Stimulated activated CD4-positive, alpha-beta T cell treated with anti-CD3 and anti-CD28 coated beads, Interleukin-12 subunit alpha, Interleukin-12 subunit beta, amount 100 ng/mL, for 24 hours (primary cell): ENCODE measurements at places on chromosomes 13 and 19.

GRCh38 chr13:53301449-53301848 lies 272.8 kb downstream of the OLFM4 start:
- DNase-seq = no peak

- no peak for DNase-seq
Measured at GRCh38 chr19:23526302-23526701, 131.0 kb upstream of the ZNF91 start.

GRCh38 chr19:44113784-44114390 lies 688 bp downstream of the ZNF225 start:
- no peak for DNase-seq

DNA sequence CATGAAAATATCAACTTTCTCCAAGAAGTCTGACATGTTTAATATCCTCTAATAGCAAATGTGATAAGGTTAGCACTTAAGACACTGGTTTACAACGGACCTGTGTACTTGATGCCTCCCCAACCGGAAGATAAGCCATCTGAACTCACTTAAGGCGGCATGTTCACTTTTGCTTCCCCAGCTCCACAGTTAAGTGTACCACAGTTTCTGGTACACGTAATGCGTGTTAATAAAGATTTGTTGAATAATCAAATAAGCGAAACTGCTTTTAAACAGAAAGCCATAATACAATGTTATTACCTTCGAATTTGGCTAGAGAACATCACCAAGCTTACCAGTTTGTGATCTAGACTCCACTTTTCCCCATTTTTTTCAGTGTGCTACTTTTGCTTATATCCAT lies 1.4 kb upstream of the PAN3 start:
- no peak for DNase-seq

DNA sequence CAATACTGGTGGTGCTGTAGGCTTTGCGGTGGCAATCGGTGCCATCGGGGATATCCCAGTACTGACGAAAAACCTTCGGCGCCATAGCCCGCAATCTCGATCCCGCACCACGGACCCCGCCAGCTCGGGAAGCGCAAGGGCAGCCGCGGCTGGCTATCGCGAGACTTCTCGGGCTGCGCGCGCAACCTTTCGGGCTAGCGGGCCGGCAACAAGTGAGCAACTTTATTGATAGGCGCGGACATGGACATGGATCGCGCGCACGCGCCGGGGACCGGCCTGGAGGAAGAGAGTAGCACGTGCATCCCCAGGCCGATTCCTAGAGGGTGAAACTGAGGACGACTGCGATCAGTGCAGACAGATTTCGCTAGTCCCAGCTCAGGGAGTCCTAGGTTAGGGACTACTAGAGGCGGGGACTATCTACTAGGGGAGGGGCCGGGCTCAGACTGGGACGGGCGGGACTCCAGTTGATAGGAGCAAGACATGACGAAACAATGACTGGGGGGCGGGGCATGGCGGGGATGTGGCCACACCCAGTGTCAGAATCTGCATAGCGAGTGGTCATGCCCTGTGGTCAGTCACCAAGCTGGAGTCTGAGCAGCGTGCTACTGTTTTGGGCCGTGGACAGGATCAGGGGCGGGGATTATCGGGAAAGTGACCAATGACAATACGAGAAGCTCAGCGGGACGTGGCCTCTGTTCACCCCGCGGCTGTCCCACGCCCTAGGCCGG lies at the start of gene NDUFA11:
Gene NDUFA11, minus strand, starts transcription at position 167 of the 728 bp plus-strand sequence. Its CDS starts 82 bp downstream, at position 85.
- DNase-seq = peak; percentile 94

- DNase-seq = no peak
Measured at GRCh38 chr13:76019421-76020044, 383.4 kb downstream of the LMO7 start.

DNA sequence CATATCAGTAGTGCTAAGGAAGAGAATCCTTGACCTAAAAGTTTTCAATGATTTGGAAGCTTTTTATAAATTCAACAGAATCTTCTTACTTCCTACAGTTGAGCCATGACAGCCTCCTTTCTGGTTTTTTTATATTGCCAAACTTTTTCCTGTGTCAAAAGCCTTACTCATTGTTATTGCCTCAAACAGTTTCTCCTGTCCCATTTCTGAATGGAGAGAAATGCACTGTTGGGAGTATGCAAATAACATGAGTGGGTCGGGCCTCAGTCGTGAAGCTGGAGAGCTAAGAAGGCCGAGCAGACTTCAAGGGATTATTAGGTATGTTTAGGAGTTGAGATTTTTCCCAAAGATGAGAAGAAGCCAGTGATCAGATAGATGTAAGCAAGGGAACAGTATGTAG lies 766.4 kb upstream of the KLHL1 start:
- DNase-seq = no peak

DNA sequence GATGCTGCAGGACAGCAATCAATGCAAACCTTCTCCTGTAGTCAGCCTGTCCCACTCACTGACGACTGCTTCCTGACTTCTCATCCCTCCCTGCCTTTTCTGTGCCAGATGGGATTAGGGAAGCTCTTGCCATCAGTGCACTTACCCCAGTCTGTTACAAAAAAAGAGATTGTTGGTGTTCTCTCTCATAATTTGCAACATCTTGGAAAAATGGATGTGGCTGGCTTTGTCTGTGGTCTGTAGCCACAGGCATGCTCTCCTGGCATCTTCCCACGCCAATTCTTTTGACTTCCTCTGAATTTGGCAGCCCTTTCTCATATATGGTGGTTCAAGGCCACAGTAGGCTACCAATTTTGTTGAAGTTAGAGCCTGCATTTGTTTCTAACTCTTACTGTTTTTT lies 11.6 kb upstream of the HTR2A start:
- no peak for DNase-seq

GRCh38 chr19:35868172-35868822 lies at the start of gene APLP1:
TSS of gene APLP1 (plus strand) at chr19:35868574. CDS start at chr19:35868637, 63 bp downstream.
- DNase-seq = peak; percentile 47

DNA sequence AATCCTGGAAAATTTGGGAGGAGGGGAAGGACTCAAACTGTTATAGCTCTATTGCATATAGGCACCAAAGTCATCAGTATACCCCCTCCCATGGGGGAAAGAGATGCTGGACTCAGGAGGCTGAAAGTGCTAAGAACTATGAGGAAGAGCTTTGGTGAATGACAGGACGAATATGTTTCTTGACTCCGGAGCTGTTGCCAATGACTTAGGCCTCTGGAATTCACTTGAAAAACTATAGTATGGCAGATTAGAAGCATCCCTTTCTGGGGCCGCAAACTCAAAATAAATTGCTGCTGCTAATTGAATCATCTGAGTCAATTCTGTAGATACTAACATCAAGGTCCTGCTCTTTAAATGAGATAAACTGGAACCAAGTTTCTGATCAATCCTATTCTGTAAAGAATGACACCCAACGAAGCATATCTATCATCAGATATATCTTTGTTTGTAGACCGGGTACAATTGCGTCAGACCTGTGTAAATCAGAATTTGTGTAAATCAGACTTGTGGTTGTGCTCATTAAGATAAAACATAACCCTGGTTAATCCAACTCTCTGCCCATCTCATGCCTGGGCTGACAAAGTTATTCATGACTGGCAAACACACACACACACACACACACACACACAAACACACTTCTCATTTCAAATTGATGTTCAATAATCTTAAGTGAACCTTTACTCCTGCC lies 1793.8 kb upstream of the PCDH20 start:
- DNase-seq = no peak

GRCh38 chr19:19232261-19232721 lies 20.5 kb downstream of the NCAN start:
- no peak for DNase-seq

- DNase-seq = no peak
Measured at GRCh38 chr13:102838982-102839381, 6.8 kb upstream of the ERCC5 start.

DNA sequence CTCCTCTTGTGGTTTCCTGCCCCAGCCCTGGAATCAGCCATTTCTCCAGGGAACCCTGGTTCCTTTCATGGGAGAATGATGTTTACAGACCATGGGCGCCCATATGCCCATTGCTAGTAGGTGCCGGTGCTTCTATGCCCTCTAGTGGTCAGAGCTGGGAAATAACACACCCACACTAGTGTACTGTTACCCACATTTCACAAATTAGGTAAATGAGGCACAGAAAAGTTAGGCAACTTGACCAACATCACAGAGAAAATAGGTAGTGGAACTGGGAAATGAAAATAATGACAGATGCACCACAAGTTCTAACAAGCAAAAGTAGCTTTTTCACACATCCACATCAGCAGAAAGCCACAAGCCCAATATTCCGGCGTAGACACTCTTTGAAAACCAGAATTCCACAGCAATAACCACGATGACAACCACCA lies 1.3 kb upstream of the CEACAM3 start:
- DNase-seq = peak; percentile 61

DNA sequence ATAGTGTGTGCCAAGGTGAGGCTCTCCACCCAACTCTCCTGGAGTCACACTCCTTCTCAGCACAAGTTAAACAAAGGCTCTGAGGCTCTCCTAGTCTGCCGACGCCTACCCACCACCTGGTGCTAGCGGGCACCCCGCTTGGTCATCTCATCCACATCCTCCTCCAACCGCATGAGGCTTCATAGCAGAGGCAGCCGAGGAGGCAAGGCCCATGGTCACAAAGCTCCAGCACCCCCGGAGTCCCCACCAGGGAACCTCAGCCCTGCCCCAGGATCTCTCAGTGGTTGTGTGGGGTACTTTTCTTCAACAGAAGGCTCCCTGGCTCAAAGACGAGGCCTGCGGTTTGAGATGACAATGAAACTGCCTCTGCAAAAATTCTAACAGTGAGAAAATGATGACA lies 43.0 kb downstream of the STK24 start:
- no peak for DNase-seq
